Endothelial cell (in vitro differentiated cells): ENCODE measurements at places on chromosomes 16 and 17. TPM values are rescaled to one million over a fixed set of nuclear protein-coding genes. Genes with fewer than 3 reads are reported as not detected.
A peak's percentile ranks its signal among the peaks of the same experiment; 100 is the strongest.

- DNase-seq: no peak
These were observed 20.1 kb upstream of the ALDH3A1 start for GRCh38 chr17:19768046-19768782.

GRCh38 chr16:62665269-62665668 lies 629.0 kb upstream of the CDH8 start:
- DNase-seq: no peak

GRCh38 chr16:27244363-27244755 lies 24.2 kb downstream of the NSMCE1 start:
- no peak for DNase-seq

DNA sequence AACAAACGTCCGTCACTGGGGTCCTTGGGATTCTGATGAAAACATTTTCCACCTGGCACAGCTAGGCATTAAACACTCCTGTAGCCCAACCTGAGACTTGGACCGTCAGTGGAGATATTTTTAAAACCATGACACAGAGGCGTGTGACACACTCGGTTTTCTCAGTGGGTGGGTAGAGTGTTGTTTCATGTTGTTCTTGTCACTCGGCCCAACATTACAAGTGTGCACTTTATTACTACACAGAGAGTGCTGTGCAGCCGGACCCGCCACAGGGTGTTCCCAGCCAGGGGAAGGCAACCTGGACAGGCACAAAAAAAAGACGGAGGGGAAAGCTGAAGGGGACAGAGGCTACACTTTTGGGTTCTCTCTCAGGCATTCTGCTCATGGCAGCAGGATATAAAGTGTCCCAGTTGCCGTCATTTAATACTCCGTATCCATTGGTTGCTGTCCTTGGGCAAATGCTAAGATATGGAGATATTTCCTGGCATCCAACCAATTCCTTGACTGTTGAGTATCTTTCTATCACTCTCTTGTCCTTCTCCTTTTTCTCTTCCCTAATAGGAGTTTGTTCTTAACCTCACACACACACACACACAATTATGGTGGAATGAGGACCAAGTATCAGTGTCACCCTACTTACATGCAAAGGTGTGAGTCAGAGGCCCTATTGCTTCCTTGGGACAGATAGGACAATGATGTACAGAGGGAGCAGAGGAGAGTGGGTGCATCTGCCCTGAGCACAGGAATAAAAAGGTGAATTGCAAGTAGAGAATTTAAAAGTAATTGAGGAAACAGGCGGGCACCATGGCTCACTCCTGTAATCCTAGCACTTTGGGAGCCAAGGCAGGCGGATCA lies 154.1 kb upstream of the SOX9 start:
- DNase-seq: no peak

GRCh38 chr16:17302214-17302613 lies 168.5 kb downstream of the XYLT1 start:
- DNase-seq: no peak

DNA sequence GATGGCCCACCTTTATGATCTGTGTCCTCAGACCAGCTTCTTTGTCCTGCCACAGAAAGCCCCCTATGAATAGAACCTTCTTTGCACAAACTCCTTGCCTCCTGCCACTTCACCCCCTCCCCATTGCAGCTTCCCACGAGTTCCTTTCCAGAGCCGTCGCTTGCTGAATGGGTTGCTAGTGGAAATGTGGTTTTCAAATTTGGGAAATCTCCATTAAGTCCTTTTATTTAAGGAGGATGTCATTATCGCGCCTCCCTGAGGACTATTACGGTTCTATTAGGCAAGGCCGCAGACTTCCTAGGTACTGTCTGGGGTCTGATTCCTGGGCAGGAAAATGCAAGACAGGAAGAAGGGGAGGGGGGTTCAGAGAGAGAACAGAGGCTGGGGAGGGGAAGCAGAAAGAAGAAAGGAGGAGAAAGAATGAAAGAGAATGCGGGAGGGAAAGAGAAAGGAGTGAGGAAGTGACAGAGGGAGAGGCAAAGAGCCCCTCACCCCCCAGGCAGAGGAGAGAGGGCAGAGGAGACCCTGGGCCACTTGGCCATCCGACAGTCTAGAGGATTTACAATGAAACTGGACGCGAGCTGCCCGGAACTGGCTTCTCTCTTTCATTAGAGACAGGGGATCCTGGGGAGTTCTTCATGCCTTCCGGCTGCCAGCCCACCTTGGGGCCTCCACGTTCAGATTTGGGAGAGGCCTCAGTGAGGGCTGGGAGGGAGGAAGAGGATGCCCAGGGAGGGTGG lies 31.7 kb upstream of the ETV4 start:
- no peak for DNase-seq

The KRT12 gene
- not detected for total RNA-seq

The TEX19 gene
- 0.26 TPM for total RNA-seq

DNA sequence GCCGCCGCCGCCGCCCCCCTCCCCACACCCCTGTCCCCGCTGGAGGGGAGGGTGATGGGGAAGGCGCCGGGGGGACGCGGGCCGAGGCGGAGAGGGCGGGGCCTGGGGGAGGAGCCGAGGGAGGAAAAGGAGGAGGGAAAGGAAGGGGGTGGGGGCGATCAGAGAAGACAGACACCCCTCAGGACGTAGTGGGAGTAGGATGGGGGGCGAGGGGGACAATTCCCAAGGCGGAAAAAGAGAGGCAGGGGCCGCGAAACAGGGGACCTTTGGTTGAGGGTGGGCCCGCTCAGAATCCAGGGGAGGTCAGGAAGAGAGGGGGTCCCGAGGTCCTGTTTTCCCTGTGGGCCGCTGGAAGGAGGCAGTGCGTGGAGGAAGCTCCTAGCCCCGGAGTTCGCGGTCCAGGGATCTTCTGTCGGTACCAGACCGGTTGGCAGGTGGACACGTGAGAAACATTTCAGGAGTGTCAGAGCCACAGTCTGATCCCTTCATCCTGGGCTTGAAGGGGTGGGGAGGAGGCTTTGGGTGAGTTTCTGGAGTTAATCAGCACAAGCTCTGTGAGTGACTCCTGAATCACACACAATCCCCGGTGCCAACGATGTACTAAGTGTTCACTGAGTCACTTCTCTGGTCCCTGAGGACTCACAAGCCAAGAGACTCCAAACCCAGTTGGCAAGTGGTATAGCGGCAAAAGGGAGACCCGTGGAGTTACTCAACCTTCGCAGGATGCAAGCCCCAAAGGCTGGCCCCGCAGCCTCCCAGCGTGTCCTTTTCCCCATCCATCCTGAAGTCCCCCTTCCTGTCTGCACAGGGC lies at the start of gene XYLT1:
Gene XYLT1, minus strand, starts transcription at position 53 of the 811 bp plus-strand sequence. CDS start 164 bp downstream, outside the sequence.
- peak; percentile 45 for DNase-seq

DNA sequence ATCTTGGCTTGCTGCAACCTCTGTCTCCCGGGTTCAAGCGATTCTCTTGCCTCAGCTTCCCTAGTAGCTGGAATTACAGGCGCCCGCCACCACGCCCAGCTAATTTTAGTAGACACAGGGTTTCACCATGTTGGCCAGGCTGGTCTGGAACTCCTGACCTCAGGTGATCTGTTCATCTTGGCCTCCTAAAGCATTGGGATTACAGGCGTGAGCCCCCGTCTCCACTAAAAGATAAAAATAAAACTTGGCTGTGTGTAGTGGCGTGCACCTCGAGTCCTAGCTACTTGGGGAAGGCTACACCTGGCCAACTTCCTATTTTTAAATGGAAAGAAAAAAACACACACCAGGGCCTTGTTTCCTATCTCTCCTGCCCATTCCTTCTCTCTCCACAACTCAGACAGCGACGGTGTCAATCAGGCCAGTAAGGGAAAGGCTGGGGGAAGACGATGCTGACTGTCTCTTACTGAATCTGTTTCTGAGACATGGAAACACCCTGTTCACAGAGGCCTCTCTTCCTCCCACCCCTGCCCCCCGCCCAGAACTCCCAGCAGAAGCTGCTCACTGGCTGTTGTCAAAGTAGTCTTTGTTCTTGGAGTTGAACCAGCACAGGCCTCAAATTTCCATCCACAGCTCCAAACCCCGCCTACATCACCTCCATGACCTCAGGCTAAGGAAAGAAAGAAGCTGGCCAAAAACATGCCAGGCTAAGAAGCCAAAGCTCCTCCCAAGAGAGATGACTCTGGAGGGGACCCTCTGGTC lies 96.6 kb downstream of the NXN start:
- no peak for DNase-seq

The NPIPB6 gene
- total RNA-seq: 1.5 TPM

GRCh38 chr17:45942284-45942683 lies 47.9 kb downstream of the MAPT start:
- no peak for DNase-seq

DNA sequence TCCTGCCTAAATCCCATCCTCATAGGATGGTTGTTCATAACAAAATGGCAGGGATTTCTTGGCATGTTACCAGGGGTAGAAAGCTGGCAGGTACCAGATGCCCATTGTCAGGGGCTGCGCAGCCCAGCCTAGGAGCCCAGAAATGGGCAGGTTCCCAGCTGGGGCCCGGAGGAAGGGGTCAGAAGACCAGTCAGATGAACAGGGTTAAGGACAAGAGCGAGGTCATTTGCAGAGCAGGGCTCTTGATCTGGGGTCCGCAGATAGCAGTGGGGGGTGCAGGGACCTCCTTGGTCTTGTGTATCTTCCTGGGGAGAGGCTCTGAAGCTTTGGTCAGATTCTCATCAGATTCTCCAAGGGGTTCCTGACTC lies 52.3 kb upstream of the CDC42EP4 start:
- no peak for DNase-seq

GRCh38 chr16:11078812-11079459 lies 134.6 kb downstream of the CLEC16A start:
- DNase-seq: no peak

- no peak for DNase-seq
These were observed 121.3 kb downstream of the CDH13 start for GRCh38 chr16:82748026-82748425.

DNA sequence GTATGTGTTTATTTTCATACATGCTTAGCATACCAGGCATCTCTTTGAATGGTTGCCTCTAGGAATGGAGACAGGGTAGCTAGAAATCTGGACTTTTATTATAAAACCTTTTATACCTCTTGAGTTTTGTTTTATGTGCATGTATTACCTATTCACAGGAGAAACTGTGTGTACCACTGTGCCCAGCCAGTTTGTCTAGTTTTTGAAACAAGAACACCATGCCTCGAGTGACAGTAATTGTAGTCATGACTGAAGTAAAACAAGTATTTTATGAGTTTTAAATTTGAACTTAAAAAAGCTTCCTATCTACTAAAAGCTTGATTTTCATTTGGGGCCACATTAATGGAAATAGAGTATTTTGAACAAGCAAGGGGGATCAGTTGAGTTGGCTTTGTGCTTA lies 57.4 kb downstream of the SNTB2 start:
- DNase-seq: no peak

DNA sequence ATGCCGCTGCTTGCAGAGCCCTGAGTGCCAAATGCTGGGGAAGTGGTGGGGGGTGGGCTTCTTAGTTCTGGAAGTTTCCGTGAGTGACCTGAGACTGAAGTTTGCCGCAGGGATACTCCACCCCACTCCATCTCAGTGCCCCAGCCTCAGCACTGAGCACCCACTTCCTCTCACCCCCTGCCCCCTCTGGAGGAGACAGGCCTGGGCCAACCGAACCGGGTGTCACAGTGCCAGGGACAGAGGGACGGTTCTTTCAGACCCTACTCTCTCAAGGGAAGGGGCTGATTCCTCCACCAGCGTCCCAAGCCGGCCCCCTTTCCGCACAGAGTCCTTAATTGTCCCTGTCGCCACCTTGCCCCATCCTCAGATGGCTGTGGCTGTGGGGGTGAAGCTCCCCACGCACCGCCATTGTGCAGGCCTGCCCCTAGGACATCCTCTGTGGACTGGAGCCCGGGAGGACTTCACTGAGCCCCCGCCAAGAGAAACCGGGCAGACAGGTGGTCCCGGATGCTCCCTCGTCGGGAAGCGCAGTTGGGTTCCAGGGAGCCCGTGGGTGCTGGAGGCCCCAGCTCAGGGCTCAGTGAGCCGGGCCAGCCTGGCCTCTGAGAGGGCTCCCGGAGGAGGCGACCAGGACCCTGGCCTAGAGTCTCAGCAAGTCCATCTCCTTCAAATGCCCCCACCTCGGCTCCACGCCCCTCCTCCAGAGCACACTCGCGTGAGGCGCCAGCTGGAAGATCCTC lies 1.6 kb upstream of the KREMEN2 start:
- no peak for DNase-seq

GRCh38 chr16:11619327-11619851 lies 32.7 kb upstream of the LITAF start:
- no peak for DNase-seq

The PITPNM3 gene
- total RNA-seq: 0.72 TPM

- DNase-seq: no peak
These were observed 95.6 kb downstream of the SALL1 start for GRCh38 chr16:51055434-51055833.

- no peak for DNase-seq
These were observed 53.1 kb upstream of the BCO1 start for GRCh38 chr16:81185416-81185815.

DNA sequence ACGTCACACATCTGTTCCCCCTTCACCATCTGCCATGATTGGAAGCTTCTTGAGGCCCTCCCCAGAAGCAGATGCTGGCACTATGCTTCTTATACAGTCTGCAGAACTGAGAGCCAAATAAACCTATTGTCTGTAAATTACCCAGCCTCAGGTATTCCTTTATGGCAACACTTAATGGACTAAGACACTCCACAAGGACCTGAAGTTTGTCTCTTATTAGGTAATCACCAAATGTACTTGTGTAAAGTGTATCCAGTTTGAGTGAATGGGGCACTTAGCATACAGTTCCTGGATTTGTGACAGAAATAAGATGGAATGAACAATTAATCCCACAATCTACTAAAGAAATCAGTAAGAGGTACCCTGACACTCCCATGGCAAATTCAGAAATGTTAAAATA lies 105.3 kb downstream of the SLC39A11 start:
- no peak for DNase-seq

- DNase-seq: no peak
These were observed 2.7 kb downstream of the ESRP2 start for GRCh38 chr16:68233085-68233834.

DNA sequence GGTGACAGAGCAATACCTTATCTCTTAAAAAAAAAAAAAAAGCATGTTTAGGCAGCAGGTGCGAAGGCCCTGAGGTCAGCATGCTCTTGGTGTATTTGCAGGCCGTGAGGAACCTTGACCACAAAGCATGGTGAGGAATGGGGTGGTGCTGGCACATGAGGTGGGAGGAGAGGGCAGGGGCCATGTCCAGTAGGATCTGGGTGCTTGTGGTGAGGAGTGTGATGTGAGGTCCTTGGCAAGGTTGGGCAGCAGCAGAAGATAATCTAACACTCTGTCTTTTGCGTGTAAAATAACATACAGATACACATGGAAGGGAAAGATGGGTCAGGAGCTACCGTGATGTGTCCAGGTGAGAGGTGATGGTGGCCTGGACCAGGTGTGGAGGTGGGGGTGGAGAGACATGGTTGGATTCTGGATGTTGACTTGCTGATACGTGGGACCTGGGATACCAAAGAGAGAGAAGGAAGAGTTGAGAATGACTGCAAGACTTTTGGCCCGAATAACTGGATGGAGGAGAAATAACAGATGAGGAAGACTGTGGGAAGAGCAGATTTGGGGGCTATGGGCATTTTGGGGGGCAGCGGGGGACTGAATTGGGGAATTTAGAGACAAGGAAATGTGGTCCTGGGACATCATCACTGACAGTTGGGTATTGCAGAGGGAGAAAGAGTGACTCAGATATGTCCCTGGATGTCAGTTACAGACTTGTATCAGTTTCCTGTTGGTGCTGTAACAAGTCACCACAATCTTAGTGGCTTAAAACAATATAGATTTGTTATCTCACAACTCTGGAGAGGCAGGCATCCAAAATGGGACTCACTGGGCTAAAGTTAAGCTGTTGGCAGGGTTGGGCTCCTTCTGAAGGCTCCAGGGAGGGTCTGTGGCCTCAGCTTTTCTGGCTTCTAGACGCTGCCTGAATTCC lies 274.9 kb downstream of the HAPSTR1 start:
- DNase-seq: no peak

The PROCA1 gene
- 12.0 TPM for total RNA-seq

GRCh38 chr17:78739331-78739931 lies 42.6 kb downstream of the CYTH1 start:
- DNase-seq: no peak
